NCI-H82 (cell line): ENCODE measurements at places on chromosomes 11 and 22.

GRCh38 chr11:5004424-5005274, 10.0 kb downstream of the OR51L1 start:
- peak; percentile 74 for DNase-seq

GRCh38 chr11:2540223-2540991, 95.6 kb downstream of the KCNQ1 start:
- no peak for DNase-seq

DNA sequence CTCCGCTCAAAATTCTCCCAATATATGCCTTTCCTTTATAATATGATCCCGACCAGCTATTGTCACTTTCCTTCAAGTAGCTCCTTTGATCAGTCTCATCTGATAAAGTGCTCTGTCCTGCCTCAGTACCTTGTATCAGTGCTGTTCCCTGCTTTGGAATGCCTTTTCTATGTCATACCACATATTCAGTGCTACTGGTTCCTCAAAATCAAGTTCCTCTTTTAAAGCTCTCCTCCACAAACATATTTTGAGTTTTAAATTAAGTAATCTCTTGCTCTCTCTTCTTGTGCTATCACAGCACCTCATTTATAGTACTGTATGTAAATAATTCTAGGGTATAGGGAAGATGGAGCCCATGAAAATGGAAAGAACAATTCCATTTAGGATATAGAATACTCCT, 137.1 kb upstream of the CTSC start:
- no peak for DNase-seq

- no peak for DNase-seq
These were observed 157.7 kb upstream of the NECTIN1 start for GRCh38 chr11:119886667-119887230.

DNA sequence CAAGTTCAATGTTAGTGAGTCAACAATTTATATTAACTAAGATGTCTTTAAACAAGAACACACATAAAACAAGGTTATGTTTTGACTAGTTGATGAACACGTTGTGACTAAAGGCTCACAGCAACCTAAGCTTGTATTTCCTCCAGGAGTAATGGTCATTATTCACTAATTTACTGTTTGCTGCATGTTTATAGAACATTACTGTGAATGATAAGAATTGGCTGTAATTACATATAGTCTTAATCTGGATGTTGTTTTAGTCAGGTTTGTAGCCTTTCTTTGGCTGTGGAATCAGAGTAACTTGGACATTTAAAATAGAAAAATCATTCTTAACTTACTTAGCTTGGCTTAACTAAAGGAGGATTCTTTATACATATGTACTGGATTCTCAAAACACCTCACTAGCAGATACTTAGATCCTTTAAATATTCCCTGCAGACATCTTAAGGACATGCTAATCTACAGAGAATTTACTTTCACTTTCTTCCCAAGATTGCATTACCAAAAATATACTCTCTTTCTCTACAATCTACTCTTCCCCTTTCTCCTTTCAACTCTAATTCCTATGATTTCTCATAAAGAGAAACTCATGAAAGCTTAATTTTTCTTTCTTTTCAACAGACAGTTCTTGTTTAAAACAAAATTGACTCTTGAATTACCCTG, 319.7 kb upstream of the CTSC start:
- DNase-seq = no peak

DNA sequence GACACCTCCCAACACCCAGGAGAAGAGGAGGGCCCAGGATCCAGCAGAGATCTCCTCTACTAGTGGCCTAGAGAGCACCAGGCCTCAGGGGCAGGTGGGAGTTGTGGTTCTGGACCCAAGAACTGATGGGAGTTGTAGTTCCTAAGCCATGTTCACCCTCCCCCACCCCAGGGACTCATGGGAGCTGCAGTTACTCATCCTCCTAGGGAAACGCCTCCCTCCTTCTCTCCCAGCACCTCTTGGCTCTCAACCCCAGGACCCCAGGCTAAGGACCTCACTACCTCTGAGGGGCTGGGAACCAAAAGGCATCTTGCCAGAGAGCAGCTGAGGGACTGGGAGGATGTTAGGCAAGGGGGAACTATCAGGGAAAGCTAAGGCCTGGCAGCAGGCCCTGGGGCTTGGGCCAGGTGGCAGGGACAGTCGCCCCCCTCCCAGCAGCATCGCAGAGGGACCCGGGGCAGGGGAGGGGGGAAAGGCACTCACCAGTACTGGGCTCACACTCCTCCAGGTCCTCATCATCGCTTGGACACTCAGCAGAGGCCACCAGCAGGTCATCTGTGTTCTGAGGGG, 28.9 kb downstream of the SLC22A12 start:
- DNase-seq = peak; percentile 66

- DNase-seq = peak; percentile 77
These were observed 21.7 kb upstream of the PLAAT3 start for GRCh38 chr11:63635762-63636465.

GRCh38 chr11:64265176-64266160, 14.1 kb downstream of the PLCB3 start:
- DNase-seq = no peak

DNA sequence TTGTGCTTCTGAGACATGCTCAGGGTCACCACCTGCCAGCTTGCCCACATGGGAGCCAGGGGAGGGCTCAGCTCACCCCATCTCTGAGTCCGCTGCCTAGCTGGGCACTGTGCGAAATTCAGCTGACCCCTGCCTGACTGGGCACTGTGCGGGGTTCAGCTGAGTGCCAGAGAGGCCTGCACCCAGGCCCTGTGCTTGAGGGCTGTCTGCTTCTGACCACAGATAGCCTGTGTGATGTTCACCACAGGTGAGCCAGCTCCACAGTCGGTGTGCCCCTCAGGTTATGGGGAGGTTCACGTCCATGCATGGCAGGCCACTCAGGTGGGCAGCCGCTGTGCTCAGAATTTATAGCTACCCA, 84.5 kb upstream of the SUSD2 start:
- no peak for DNase-seq
